Choroid plexus epithelial cell (primary cell): ENCODE measurements at places on chromosomes 2 and 18.

DNA sequence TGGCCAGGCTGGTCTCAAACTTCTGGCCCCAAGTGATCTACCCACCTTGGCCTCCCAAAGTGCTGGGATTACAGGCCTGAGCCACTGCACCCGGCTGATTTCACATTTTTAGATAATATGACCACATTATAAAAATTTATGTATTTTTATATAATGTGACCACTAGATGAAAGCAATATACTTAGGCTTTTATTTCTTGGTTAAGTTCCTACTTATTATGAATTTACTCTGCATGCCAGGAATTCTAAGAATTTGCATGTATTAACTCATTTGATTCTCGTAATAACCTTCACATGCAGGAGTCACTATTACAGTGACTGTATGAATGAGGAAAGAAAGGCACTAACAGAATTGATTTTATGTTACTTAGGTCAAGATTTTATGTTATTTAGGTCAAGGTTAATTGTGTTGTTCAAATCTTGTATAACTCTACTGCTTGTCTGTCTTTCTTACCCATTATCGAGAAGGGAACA, 25.6 kb upstream of the CASP8 start:
- peak; percentile 40 for DNase-seq

DNA sequence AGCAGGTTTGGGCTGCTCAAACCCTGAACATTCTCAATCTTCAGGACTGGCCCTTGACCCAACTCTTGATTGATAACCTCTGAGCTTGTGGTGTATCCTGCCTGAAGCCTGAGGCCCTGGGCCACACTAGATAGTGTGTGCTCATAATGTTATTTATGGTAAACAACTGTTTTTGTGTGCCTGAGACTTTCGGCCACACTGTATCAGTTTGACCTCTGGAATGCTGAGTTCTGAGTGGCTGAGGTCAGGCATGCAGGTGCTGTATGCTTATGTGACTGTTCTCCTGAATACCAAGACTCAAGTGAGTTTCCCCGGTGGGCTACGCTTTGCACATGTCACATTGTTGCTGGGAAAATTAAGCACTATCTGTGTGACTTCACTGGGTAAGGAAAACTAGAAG, 82.2 kb upstream of the RMP24 start:
- DNase-seq, result no peak

DNA sequence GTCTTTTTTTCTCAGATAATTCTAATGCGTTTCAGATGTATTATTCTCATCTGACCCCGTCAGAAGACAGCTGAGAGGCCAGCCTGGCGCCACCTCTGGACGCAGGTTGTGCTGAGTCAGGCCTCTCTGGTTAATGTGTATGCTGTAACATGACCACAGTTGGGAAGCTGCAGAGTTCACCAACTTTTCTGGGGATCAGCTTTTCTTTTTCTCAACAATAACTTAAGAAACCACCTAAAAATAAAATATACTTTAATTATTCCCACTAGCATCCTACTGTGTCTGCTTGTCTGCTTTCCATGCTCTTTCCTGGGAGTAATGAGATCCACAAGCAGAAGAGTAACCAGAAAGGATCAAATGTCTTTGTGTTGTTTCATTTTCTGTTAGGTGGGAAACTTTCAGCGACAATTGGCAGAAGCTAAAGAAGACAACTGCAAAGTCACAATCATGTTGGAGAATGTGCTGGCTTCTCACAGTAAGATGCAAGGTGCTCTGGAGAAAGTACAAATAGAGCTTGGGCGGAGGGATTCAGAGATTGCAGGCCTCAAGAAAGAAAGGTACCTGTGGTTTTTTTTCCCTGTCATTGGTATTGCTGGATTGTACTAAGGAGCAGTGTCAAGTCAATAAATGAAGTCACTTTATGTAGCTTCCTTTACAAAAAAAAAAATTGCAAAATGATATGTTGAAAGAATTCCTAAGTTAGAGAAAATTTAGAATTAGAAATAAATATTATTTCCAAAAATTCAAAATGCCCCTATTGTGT, 79.8 kb downstream of the CCDC150 start:
- DNase-seq, result peak; percentile 91

DNA sequence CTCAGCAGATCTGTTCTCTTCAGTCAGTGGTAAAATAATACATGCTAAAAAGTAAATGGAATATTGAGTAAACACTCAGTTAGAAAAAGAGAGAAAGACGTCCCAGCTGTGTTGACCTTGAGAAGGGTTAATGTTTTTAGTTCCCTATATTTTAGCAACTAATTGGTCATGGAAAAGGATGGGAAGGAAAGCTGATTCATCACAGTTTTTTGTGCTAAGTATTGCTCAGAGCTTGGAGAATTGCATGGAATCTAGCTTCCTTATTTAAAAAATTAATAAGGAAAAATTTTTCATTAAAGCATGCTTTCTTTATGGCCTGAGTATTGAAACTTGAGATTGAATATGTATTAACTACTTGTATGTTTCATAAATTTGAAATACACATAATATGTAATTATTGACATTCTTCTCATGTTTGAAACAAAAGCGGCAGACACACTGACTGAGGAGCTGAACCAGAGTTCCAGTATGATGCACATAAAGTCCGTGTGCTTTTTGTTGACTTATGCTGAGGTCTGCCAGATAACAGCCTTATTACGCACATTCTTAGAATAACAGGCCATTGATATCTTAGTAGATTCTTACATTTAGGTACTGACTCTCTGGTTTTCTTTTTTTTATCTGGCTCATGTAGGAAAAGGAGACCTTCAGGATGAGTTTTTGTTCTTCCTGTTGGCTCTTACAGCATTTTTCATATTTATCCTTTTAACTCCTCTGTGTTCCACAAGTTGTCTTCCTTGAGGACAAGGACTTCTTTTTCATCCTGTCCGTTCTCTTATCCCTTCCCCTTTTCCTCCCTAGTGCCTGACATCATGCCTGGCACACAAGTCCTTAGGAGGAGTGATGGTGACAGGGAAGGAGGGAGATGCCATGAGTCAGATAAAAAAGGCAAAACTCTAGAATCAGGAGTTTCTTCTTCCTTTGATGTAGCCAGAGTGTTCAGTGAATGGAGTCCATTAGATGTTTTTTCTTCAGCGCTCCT, 194.1 kb downstream of the PTPRM start:
- peak; percentile 94 for DNase-seq

- DNase-seq, result peak; percentile 20
These were observed 243.6 kb upstream of the SLC39A10 start for GRCh38 chr2:195413422-195413821.

DNA sequence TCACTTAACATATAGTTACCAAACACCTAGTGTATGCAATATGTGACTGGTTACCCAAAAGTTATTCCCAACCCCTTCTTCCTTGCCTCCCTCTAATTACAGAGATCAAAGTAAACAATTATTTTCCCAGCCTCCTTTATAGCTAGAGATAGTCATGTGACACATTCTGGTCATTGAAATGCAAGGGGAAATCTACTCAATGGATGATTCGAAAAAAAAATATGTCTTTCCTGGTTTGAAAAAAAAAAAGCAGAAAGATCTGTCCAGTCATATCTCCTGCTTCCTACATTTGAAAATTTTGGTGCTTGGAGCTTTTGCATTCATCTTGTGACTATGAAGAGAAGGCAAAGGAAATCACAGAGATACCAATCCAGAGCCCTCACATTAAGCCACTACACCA, 27.6 kb upstream of the UGP2 start:
- no peak for DNase-seq

DNA sequence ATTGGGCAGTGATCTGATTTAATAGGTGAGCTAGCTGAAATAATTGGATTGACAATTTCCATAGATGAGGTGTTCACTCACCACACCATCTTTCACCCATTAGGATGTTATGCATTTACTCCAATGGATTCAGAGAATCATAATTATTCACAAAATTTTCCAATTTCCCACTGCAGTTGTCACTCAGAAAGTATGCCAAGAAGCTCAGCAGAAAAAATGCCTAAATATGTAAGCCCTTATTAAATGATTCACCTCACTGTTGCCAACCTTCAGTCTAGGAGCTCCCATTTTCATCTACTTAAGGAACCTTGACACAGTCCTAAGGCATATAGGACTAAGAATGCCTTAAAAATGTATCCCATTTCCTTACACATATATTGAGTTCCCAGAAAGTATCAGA, 94.3 kb downstream of the MBD2 start:
- no peak for DNase-seq
